ENCODE measurements at places on chromosomes 3 and 15.
A peak's percentile ranks its signal among the peaks of the same experiment; 100 is the strongest.

DNA sequence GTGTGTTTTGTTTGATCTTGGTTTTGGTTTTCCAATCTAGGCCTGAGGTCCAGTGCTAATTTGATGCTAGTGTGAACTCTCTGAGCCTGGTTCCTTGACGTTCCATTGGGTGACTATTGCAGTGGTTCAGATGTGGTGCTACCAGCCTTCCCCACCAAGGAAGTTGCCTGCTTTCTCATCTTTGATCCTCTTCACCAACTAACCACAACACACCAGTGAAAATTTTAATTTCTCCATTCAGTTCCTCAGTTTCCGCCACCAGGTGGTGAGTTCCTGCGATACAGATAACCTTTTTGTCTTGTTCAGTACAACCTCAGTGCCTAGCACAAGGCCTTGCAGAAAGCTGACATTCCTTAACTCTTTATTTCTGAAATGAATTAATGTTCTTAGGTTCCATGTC lies 337.4 kb upstream of the TPRG1 start:
- no peak for DNase-seq

DNA sequence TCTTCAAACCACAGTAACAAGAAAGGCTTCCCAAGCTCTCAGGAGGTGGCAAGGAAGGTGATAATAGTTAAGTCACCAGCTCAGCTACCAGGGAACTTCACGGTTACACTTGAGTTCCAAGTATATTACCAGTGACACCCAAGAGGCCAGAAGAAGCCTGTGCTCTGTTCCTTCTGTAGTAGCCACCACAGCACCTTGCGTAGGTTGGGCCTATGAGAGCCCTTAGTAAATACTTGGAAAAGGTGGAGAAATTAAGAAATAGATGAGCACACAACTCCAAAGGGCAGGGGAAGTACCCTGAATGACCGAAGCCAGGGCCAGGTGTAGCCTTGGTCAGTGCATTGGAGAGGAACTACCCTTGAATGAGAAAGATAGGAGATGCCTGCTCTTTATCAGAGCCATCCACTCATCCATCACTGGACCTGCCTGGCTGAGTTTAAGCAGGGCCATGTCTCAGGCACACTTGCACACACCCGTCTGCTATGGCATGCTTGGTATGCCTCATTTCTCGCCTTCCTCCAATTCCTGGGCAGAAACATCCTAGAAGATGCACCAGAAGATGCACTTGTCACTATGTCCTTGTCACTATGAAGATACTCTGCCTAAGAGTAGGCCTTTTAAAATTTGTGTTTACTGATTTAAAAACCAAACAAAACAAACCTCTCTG lies 32.6 kb upstream of the NDUFB4 start:
- no peak for DNase-seq

- no peak for DNase-seq
These were observed 493.9 kb upstream of the ZNF385D start for GRCh38 chr3:22244761-22245521.

GRCh38 chr3:99508191-99508590 lies 130.2 kb upstream of the COL8A1 start:
- DNase-seq = no peak

DNA sequence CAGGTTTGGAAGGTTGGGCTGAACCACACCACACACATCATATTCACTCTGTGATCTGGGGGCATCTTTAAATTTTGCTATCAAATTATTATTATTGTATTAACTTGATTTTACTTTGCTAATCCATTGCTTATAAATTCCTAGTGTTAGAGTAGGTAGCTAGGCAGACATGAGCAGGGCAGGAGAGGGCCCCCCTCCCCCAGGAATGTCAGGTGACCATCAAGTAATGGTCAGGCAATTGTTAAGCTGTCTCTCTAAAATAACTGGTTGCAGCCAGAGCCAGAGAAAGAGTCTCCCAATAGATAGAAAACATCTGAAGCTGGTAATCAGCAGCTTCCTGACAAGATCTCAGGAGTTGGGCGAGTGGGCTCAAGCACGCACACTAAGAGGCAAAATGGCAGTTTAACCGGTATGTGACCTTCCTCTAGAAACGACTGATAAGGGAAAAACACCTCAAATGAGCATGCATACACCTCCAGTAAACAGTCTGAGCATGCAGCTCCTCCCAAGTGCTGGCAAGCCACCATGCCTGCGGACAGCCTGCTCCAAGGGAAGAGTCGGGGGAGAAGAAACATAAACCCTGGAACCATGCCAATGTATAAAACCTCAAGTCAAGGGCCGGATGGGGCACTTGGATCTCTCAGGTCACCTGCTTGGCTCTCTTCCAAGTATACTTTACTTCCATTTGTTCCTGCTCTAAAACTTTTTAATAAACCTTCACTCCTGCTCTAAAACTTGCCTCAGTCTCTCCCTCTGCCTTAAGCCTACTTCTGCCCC lies 3.1 kb upstream of the CXCR6 start:
- DNase-seq = no peak

DNA sequence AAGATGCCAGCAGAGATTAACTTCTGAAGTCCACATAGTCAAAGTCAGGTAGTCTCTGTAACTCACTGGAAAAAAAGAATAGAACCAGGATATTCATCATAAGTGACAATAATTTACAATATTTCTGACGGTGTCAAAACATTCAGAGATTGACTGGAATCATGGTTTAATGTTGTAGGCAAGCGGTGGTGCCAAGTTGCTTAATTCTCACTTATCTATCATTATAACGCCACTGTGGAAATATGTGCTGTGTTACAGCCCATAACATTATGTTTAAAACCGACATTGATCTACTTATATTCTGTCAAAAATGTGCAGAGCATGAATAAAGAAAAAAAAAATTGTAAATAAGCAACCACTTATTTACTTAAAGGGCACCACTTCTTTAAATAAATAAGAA lies 801.7 kb downstream of the DIPK2A start:
- no peak for DNase-seq

GRCh38 chr3:131543714-131544113 lies 40.9 kb upstream of the MRPL3 start:
- DNase-seq = peak; percentile 8

DNA sequence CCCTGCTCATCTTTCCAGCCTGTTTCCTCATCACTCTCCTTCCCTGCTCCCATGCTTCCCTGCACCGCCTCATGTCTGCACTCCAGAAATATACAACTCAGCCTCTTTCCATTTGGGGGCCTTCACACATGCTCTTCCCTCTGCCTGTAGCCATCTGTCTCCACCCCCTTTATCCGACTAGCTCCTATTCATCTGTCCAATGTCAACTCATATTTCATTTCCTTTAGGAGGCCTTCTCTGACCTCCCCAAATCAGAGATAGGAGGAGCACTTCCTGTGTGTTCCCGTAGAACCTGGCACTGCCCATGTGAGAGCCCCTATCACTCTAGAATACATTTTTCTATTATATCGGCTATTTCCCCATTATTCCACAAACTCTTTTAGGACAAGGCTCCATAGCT lies 10.6 kb downstream of the ATP8B4 start:
- DNase-seq = peak; percentile 42

- DNase-seq = no peak
These were observed 24.0 kb downstream of the BMF start for GRCh38 chr15:40084650-40085049.

- no peak for DNase-seq
These were observed 79.0 kb downstream of the NEDD4 start for GRCh38 chr15:55914446-55914845.

DNA sequence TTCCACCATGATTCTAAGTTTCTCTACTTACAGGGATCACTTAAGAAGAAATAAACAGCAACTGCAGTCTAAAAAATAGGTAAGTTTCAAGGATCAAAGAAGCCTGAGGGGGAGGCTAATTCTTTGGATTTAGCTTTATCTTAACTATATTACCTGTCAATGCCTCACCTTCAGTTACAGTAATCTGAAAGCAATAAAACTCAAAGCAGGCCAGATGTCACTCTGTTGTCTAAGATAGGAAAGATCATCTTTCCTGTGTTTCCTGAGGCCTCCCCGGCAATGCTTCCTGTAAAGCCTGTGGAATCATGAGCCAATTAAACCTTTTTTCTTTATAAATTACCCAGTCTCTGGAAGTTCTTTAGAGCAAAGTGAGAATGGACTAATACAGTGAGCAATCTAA lies 60.2 kb downstream of the NPTN start:
- DNase-seq = no peak

DNA sequence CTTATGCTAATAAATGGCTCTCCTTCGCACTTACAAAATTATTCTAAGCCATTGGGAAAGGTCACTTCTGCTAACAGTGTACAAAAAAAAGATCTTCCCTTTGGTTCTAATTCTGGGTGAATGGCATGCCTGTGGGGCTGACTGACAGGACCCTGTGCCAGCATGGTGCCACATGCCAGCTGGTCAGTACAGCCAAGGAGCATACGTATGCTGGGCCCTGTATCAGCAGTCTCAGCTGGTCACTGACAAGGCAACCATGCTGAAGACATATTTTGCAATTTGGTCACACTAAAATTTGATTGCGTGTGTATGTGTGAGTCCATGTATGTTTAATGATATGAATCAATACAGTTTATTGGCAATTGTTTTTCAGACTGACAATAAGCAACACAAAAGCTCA lies 246.1 kb downstream of the TBL1XR1 start:
- DNase-seq = no peak

DNA sequence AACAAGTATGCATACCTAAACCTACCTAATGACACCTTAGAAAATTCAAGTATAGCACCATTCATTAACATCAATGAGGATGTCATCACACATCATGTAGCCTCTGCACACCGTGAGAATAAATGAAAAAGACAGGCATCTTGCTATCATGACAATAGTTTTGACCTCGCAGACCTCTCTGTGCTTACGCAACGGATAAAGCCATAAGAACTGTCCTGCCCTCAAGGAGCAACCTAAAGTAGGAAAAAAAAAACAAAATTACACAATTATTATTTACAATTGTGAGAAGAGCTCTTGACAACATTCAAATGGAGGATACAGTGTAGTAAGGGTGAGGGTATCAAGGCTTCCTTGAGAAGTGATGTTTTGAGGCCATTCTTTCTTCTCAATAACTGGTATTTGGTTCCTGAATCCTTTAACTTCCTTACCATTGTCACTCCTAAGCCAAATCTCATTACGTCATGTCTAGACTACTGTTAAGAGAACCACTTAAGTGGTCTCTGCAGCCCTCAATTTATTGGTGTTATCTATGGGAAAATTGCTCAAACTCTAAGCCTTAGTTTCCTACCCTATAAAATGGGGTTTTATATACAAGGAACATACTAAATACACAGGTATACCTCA lies 7.0 kb upstream of the SETD5 start:
- no peak for DNase-seq

DNA sequence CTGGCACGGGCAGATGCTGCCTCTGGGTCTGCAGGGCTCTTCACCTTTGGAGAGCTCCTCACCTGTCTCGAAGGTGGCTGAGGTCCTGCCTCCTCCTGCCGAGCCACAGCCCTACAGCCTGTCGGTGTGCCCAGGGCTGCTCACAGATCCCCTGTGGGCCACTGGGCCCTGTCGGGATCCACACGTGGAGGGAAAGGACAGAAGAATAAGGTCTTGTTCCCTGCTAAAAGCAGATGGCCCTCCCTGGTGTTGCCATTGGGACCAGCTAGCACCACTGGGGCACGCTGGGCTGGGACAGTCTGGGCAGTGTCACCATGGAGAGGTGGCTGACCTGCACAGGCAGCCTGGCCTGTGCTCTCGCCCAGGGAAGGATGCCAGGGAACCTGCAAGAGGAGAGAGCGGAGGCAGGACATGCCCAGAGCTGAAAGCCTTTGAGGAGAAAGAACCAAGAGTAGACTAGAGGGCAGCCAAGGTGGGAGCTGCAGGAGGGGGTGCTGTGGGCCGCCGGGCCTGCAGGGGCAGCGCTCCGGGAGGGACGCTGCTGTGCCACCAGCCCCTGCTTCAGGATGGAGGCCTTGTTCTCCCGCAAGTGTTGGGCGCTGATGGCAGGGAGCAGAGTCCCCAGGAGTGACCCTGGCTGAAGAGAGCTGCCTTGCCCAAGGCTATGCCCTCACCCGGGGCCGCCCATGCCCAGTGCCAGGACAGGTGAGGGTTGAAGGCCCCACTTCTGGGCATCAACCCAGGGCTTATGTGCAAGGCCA lies 210.2 kb downstream of the XXYLT1 start:
- DNase-seq = no peak

- DNase-seq = no peak
These were observed 51.7 kb downstream of the CNTN3 start for GRCh38 chr3:74562558-74563269.

DNA sequence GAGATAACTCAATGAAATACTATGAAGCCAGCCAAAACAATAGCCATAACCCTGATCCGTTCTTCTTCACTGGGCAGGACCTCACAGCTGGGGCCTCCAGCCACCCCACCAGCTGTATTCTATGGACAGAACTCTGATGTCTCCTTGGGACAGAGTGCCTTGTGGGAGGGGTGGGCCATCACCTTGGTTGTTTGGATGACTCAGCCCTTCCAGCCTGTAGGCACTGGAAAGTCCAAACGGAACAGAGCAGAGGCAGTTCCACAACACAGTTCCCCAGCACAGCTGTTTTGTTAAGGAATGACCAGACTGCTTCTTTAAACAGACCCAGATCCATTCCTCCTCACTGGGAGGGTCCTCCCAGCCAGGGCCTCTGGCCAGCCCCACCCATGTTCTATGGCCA lies 31.9 kb upstream of the ZBED2 start:
- DNase-seq = no peak

GRCh38 chr3:134328147-134328591 lies 46.1 kb downstream of the AMOTL2 start:
- no peak for DNase-seq

DNA sequence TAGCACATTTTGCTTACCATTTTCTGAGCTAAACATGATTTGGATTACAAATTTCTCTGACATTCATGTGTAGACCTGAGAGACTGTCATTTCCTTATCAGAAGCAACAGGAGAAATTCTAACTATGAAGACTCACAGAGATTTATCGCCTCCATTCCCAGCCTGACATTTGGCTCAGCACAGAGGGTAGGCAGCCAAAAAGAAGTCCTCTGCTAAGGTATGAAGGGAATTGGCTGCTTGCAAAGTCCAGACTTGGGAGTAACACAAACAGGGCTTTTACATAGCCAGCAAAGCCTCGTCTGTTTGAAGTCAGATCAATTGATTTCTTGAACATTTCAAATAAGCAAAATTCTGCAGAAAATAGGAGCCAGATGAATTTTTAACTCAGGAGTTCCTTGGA lies 57.0 kb upstream of the CMSS1 start:
- no peak for DNase-seq

DNA sequence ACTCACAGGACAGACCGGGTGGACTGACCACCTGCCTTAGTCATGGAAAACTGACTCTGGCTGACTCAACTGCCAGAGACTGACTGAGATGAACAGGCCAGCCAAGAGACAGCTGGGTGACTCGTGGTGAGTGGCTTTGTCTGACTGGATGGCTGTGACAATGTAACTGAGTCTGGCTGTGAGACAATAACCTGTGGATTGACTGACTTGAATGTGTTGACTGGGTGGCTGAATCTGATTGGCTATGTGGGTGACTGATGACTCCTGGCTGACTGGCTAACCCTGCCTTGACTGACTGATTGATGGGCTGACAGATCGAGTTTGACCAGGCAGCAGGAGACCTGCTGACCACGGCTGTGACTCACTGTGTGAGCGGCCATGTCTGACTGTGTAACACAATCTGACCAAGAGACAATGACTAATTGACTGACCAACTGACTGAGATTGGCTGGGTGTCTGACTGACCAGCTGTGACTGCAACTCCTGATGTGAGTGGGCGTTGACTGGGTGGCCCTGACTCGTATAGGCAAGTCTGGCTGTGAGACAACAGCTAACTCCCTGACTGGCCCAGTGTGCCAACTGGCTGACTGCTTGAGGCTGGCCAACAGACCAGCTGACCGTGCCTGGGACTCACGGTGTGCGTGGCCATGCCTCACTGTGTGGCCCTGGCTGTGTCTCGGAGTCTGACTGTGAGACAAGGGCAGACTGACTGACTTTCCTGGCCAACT lies 509.1 kb downstream of the SHQ1 start:
- DNase-seq = no peak

- no peak for DNase-seq
These were observed 772.8 kb upstream of the LMCD1 start for GRCh38 chr3:7728566-7729519.
